ENCODE measurements at places on chromosomes 2 and 18.

- DNase-seq = no peak
These were observed 91.8 kb downstream of the DGKD start for GRCh38 chr2:233446121-233446520.

DNA sequence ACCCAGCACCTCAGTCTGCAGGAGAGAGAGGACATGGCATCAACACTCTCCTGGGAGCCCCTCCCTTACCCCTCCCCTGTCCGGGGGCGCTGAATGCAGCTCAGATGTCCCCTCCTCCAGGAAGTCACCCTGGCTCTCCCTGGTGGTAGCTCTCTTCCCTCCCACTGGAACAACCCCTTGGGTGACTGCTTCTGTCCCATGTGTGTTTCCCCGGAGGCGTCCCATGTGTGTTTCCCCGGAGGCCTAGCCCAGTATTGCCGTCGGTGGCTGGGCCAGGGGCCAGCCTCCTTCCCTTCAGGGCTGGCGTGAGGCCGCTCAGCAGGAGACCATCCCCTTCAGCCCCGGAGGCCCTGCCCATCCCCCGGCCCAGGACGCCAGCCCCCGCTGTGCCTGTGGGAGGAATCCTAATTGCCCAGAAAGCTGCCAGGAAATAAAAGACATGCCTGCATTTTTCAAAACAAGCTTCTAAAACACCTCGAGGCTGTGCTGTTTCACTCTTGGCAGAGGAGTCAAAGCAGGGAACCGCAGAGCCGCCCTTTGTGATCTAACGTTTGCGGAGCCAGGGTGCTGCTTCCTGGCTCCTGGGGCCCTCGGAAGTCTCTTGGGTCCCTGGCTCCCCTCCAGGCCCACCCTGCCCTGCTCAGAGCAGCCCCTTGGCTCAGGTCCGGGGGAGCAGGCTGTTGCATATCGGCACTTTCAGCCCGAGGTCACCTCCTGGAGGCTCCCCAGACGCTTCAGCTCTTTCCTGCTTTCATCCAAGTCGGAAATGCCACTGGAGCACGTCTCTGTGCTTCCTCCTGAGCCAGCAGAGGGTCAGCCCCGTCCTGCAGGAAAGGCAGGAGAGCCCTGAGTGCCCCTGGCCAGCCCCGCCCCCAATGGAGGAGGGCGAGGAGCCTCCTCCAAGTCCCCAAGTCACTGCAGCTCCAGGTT is 11.4 kb downstream of the SNED1 start:
- no peak for DNase-seq

DNA sequence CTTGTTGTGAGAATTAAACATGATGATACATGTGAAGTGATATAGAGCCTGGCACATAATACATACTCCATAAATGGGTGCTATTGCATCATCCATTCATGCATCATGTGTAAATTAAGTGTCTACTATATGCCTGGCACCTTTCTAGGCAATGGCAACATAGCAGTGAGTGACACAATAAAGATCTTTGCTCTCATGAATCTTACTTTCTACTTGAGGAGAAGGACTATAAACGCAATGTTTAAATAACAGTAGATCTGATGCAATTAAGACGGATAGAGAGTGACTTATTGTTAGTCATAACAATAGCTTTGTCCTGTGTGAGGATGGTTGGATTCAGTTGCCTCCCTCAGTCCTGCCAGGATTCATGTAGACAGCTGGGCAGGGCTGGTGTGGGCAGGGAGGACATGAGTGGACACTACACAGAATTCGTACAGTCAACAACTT is 88.4 kb upstream of the NPAS2 start:
- DNase-seq = no peak

GRCh38 chr2:233303252-233303651 is 4.4 kb upstream of the SAG start:
- no peak for DNase-seq

DNA sequence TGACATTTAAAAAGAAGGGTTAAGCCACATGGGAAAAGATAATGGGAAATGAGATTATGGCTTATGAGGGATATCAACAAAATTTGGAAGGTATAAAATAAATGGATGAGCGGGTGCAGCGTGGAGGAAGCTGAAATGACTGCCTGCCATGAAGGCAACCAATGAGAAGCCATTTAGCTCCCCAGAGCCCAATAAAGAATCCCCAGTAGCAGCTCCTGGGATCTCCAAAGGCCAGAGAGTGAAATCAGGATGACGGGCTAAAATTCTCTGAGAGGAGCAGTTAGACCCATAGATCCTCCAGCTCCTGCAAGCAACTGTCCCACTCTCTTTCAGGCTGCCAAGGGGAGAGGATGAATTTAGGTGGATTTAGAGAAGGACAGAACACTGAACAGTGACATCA is 12.9 kb upstream of the MAPRE3 start:
- DNase-seq = no peak

GRCh38 chr2:205760157-205760556 is 77.9 kb downstream of the NRP2 start:
- DNase-seq = no peak
